ENCODE measurements at places on chromosomes 2 and 18. TPM values are rescaled to one million over a fixed set of nuclear protein-coding genes. Genes with fewer than 3 reads are reported as not detected.

The SPAST gene
- 20.5 TPM for total RNA-seq

The CNTNAP5 gene
- not detected for total RNA-seq

The ACTG2 gene
- total RNA-seq, result 32.7 TPM

The G6PC2 gene
- total RNA-seq, result not detected

The CTNNA2 gene
- total RNA-seq, result 0.07 TPM

All from smooth muscle cell of the pulmonary artery (primary cell).